ENCODE measurements at places on chromosomes 1 and 21.

- no peak for DNase-seq
These were observed 11.4 kb downstream of the SMYD2 start for GRCh38 chr1:214292322-214292721.

DNA sequence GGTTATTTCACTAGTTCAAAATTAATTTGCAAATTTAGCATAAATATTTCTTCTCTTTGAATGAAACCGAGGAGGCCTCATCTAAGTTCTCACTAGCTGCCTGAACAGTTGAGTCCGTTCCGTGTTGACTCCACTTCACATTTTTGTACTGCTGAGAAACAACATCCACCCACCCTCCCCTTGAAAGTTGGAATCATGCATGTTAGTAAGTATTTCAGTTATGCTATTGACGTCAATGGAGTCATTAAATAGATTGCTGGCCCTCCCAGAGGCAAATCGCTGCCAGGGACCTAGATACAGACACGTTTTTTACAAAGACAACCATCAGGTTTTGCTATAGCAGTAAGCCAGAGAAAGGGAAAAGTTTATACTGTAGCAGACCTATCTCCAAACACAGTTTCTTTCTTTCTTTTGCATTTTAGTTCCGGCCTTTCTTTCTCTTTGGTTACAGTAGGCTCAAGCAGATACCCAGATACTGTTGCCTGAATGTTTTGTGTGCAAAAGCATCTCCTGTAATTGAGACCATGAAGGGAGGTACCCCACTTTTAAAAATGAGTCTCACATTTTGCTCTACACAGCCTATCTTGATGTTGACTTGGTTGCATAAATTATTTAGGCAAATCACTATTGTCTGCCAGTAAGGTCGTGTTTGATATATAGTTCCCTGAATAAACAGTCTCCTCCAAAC is 262.6 kb upstream of the SGIP1 start:
- DNase-seq: no peak

GRCh38 chr1:152960452-152961044 is 9.9 kb upstream of the SPRR4 start:
- no peak for DNase-seq

DNA sequence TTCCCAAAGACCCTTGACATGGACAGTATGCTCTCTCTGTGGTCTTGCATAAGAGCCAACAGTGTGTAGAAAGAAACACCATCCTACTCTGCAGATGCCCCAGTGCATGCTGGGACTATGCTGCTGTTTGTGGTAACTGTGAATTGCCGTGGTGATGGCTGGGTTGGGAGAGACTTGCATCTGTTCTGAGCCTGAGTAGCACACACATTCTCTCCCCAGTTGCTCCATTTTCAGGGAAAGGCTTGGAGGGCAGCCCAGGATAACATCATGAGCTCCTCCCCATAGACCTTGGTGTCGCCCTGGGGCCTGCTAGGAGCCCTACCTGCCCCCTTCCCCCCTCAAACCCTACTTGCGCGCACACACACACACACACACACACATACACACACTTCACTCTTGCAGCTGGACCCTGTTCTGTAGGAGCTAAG is 120.9 kb upstream of the IPO9 start:
- DNase-seq: no peak
